CD4-positive, alpha-beta T cell treated with Interleukin-6 at 100 ng/mL for 8 hours (primary cell): ENCODE measurements at places on chromosomes 2 and 18.

DNA sequence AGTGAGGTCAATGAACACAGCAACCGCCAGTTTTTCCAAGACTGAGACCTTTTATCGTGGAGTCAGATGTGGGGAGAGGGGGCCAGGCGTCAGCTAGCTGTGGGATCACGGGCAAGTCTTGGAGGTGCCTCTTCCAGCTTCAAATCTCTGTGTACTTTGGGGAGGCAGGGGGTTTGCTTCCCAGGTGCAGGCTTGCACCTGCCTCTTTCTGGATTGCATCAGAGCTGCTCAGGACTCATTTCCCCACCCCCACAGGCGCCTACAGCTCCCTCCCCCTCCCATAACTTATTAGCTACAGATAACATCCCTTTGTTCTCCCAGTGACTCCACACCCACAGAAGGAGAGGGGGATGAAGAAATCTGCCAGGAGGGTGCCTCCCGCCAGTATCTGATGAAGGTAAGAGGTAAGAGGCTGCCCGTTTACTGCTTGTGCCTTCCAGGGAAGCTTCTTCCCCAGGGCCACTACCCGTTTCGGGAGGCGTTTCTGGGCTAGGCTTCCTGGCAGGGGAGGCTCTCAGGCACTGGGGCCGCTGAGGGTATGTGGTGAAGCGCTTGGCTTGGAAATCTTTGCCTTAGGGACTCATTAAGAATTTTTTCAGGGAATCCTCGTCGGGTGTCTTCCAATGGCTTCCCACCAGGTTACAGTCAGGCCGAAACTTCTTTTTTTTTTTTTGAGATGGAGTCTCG lies 18.8 kb upstream of the MRPL33 start:
- DNase-seq: no peak

DNA sequence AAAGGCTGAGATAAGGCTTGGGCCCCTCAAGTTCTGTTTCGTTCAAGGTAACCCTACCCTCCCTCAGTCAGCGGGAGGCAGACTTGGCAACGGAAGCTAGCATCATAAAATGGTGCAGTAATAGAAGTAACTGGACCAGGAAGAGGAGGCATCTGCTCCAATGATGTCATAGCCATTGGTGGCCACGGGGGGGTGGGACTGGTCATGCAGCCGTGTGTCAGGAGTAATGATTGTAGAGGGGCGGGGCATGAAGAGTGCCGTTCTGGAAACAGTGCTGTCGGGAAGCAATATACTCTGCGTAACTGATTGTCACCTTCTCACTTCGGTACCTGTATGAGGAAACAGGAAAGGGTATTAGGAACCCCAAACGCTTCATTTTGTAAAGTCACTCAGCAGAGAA lies 6.9 kb upstream of the POLR2D start:
- no peak for DNase-seq

DNA sequence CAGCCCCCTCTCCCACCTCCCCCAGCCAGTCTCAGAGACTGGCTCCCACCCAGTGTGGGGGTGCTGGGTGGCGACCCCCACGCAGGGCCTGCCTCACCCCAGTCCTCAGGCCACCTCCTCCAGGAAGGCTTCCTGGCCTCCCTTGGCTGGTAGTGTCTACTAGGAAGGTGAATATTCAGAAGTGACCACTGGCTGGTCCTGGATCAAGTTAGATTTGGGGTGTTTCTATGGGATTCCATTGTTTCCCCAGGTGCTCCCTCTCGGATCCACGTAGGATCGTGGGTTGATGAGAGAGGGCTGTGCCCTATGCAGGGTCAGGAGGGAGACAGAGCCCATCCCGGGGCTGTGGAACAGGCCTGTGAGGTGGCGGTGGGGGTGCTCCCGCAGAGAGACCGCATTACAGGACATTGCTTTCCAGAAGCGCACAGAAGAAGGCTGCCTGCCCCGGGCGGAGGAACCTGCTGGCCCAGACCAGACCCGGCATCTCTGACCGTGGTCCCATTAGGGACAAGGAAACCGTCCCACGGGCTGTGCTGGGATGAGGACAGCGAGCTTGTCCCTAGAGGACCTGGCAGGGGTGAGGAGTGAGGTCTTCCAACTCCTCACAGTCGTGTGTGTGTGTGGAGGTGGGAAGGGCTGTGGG lies 3.3 kb downstream of the PDCD1 start:
- DNase-seq: no peak

DNA sequence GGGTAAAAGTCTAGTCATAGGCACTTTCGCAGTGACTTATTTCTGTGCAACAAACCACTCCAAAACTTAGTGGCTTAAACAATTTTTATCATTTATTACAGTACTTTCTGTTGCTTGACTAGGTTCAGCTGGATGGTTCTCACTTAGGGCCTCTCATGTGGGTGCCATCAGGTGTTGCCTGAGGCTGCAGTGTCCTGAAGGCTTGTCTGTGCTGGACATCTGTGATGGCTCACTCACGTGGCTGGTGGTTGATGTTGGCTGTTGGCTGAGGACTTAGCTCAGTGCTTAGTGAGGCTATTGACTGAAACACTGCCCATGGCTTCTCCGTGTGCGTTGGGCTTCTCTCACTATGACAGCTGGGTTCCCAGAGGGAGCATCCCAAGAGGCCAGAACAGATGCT lies 81.4 kb upstream of the GCFC2 start:
- DNase-seq: no peak

DNA sequence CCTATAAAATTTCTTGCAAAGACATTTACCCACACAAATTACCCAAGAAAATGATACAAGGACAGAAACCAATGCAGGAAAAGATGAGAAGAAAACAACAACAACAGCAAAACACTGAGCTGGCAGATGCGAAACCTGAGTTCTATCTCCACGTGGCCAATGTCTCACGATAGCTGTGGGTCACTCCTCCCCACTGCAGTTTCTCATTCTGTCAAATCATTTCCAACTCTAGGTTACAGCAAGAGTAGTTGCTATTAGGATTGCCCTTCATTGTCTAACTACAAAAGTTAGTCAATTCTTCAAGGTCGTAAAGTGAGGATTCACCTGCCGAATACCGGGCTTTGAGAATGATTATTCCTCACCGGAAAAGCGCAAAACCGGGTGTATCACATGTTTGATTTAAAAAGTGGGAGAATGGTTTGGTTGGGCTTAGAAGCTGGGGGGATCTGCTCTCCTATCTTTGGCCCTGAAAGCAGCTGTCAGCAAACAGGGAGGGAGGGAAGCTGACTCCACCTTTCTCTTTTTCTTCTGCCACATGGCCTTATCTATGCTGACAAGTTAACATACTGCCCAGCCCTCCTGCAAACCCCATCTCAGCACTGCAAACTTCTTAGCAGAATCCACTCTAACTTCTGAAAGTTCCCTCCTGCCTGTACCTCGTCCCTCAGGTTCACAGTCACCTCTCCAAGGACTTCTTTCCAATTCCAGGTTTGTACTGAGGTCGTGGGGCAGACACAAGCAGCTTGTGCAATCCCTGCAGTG lies 473.0 kb downstream of the SOX11 start:
- no peak for DNase-seq

DNA sequence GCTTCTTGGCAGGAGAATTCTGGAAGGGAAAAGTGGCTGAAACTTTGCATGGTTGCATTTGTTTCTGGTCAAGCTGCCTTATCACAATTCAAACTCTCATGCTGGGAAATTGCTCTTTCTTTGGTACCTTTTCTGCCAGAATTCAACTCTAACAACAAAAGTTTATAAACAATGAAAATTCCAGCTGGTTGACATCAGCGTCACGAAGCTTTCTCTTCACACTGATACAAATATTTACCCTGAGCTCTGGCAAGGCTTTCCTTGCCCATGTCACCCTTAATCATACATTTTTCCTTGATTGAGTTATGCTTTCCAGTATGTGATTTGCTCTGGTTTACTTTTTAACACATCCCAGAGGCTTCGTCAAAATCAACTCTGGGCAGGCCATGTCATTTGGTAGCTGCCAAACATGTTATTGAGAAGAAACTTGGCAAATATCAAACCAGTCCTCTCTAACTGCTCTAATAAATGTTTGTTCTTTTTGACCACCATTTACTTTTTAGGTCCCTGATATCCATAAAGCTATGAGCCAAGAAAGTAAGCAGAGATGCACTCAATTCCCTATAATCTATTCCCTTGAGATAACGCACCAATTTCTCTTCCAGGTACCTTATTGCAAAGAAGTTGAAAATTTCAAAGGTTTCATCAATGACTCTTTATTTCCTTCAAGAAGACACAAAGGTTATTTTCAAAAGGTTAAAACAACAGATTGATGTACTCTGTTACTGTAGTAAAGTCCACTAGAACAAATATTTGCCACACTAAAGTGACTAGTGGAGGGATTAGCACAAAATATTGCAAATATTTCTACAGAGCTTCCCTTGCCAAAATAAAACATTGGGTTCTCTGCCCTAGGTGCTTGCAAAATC lies 1241.1 kb upstream of the ZEB2 start:
- no peak for DNase-seq

DNA sequence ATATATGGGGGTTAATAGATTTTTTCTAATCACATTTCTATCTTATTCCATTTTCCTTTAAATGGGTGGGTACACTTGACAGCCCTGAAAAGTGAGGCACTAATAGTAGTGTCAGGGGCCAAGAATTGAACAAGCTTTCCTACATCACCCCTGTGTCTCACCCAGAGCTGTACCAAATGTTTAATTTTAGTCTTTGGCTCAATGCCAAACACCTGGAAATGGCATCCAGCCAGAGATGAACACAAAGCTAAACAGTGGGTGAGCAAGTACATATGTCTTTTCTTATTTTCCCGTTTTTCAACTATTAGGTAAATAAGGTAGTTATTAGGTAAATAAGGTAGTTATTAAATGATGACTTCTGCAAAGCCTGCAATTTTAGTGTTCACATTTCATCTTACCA lies 276.3 kb upstream of the ERBB4 start:
- DNase-seq: no peak

- peak; percentile 54 for DNase-seq
These were observed 1.9 kb downstream of the PRSS56 start for GRCh38 chr2:232521959-232522622.

DNA sequence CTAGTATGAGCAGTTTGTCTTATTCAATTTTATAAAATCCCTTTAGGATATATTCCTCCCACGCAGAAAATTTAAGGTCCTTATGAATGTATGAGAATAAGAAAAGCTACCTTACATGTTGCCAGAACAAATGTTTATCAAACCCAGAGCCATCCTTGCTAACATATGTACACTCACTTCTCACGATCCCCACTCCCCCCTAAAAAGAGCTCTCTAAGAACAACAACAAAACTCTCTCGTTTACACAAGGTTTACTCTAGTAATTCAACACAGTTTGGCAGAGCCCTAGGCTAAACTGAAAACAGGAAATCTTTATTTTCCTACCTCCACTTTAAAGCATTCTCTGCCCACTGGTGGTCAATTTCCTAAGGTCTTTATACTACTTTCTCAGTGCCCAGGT lies 504.9 kb downstream of the ZEB2 start:
- no peak for DNase-seq

DNA sequence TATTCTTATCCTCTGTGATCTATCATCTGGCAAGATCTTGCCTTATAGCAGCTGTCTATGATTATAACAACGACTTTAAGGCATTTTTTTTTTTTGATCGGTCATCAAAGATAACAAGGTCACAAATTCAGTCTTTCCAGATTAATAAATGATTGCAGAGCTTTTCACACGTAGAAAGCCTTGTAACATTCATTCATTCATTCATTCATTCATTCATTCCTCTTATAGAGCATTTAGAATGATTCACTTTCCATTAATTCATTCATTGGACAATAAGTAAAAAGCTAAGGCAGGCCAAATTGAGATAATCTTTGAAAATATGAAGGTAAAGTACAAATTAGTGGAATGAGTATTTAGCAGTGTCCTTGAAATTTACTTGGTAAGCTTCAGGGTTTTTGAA lies 223.7 kb downstream of the NUP35 start:
- DNase-seq: no peak

- DNase-seq: no peak
These were observed 14.6 kb upstream of the ALPP start for GRCh38 chr2:232363784-232364615.

DNA sequence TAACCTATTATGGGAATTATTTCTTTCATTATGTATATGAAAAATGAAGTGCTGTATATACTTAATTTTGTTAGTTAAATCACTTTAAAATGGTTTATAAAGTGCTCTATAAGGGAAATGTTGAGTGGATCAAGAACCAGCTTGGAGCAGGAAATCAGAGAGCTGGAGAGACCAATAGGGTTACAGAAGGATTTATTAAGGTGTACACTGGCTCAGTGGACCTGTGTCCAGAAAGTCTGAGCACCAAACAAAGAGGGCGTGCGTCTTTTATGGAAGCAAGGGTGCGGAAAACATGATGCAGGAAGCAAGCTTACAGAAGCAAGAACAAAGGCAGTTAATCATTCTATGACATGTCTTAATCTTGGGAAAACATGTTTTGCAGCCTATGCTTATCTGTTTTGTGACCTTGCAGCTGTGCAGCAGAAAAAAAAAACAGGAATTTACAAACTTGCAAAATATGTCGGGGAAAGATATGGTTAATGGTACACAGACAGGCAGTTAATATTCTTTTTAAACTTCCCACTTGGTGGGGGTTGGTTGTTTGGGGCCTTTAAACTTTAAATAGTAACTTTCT lies 65.2 kb upstream of the SLC35G4 start:
- DNase-seq: no peak

- DNase-seq: no peak
These were observed 124.4 kb downstream of the HRH4 start for GRCh38 chr18:24584813-24585212.

- DNase-seq: no peak
These were observed 21.6 kb downstream of the DNMT3A start for GRCh38 chr2:25320077-25320476.

- no peak for DNase-seq
These were observed 234.0 kb downstream of the DYM start for GRCh38 chr18:49226243-49227000.

- DNase-seq: no peak
These were observed 42.6 kb downstream of the PXDN start for GRCh38 chr2:1701556-1702185.

DNA sequence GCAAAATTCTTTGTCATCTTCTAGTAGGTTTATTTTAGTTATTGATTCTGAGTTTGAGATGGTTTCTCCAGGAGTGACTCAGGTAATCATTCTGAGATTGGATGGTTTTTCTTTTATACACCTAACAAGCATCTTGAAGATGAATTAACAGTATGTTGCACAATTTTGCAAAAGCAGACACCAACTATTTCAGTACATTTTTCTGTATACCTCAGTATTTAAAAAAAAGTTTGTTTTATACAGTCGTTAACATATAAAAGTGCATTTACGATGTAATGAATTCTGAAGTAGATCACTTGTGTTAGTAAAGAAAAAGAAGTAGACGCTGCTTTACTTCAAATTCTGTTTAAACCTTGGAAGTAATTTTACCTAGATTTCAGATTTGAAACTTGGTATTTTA lies 3.0 kb downstream of the VAPA start:
- DNase-seq: no peak

GRCh38 chr2:81437456-81438000 lies 1133.0 kb upstream of the LRRTM1 start:
- no peak for DNase-seq

DNA sequence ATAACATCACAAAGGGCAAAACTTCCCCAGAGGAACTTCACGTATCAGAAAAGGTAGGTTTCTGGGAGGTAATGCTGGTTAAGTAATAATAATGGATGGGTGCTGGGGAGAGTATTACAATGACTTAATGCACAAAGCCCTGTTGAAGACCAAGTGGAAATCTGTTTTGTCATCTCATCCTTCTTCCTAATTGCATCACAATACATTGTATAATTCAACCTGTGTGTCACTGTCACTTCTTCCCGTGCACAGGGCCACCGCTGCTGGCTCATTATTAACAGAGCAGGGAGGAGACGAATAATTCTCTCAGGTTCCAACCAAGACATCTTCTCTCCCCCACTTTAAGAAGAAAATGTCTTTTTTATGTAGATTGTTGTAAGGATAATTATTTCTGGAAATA lies 290.9 kb downstream of the AGAP1 start:
- no peak for DNase-seq

GRCh38 chr2:97951155-97951680 lies 44.5 kb downstream of the TMEM131 start:
- no peak for DNase-seq
